ENCODE measurements at places on chromosomes 7 and 10.

DNA sequence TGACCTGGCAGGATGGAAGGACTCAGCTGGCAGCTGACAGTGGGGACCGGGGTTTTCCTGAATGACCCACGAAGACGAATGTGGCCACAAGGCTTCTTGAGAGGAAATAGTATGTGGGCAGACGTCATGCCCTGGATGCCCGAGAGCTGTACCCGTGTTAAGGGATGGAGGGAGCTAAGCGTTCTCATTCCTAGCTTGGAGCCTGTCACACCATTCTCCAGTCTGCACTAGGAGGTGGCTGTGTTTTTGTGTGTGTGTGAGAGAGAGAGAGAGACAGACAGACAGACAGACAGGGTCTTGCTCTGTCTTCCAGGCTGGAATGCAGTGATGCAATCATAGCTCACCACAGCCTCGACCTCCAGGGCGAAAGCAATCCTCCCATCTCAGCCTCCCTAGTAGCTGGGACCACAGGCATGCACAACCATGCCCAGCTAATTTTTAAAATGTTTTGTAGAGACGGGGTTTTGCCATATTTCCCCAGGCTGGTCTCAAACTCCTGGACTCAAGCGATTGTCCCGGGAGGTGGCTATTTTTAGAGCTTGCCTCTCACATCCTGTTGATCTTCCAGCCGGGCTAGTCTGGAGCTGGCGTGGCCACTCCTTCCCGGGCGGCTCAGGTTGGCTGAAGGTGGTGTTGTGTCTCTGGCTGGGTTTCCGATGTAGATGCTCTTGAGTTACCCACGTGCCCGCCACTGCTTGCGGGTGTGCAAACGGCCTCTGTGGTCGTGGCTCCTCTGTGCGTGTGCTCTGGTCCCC lies 2.1 kb downstream of the AMZ1 start:
- peak; percentile 96 for DNase-seq

GRCh38 chr10:117967149-117967650 lies 79.5 kb downstream of the RAB11FIP2 start:
- DNase-seq: no peak

- DNase-seq: no peak
Observed at GRCh38 chr10:2214092-2214491, 476.8 kb upstream of the ADARB2 start.

- peak; percentile 59 for DNase-seq
Observed at GRCh38 chr10:78952686-78953085, 116.1 kb upstream of the ZMIZ1 start.

DNA sequence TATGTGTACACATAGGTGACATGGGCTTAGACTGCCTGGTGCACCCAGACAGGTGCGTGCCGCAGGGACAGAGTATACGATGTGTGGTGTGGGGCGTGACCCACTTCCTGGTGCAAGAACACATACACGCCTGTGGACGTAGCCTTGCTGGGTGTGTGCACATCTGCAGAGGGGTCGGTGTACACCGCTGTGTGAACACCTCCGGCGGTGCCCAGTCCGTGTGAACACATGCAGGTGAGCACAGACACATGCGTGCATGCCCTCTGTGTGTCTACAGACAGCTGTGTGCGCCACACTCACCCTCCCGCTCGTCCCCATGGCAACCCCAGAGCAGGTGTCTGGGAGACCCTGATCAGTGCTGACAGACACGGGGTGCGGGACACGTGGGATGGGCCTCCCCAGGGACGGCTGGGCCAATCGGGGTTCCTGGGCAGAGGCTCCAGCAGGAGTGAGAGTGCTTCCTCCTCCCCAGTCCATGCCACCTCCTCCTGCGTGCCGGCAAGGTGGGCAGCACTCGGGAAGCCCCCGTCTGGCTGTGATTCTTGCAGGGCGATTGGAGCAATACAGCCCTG lies 23.4 kb downstream of the ELFN1 start:
- no peak for DNase-seq

DNA sequence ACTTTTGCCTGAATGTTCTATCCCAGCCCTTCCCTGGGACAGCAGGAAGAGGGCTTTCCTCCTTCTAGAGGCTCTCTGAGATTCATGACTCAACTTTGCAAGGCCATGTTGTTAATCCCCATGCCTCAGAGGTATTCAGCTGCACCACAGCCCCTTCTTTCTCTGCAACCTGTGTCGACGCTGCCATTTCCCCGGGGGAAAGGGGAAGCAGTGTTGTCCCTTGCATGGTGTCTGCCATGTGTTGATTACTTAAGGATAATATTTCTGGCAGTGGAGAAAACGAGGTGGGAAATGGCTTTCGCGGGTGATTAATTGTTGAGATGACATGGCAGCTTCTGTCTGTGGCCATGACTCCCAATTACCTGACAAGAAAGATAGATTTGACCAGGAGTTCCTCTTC lies 133.1 kb downstream of the SORCS3 start:
- no peak for DNase-seq

GRCh38 chr7:14449291-14449690 lies 453.3 kb downstream of the DGKB start:
- no peak for DNase-seq

DNA sequence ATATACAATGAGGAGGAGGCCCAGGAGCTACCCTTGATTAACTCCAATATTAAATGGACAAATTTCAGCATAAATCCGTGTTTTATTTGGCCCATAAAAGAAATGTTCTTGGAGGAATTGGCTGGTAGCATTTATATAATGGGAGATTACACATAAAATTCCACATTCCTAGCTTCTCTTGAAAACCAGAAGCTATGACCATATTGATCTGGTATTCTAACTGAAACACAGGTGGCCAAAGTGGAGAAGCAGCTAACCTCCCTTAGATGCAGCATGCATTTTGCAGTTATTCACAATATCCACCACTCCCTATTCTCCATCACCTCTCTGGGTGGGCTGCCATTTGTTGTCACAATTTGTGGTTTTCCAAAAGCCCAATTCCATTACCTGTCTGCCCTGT lies 148.8 kb upstream of the CACNA2D1 start:
- DNase-seq: no peak

GRCh38 chr7:917255-918117 lies 37.0 kb downstream of the ADAP1 start:
- DNase-seq: no peak

DNA sequence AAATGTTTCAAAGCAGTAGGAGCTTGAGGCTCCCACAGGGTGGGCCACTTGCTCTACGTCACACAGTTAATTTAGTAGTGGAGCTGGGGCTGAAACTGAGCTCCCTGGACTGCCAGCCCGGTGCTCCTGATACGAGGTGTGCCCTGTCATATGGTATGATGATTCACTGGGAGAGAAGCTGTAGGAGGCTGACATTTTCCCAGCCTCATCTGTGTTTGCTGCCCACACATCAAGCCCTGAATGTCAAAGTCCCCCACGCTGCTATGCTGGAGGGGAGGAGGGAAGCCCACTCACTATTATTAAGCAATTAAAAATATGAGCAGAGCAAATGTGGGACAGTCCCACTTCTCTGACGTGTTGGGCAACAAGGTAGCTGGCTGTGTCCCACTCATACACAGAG lies 81.2 kb upstream of the SORCS3 start:
- DNase-seq: no peak

- DNase-seq: no peak
Observed at GRCh38 chr10:116838143-116838725, 11.1 kb upstream of the ENO4 start.

DNA sequence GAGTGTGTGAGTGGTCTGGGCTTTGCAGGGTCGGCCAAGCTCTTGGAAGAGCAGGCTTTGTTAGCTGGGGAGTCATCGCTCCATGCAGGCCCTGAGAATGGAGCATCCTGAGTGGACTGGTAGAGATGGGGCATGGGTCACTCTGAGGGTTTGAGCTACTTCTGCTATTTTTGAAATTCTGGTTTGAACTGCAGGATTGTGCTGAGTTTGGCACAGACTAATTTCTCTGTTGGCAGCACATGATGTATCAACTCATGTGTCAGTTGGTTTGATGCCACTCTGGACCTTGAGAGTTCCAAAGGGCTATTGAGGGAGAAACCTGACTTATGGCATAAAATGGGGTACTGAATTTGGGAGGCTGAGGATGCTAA lies 56.3 kb downstream of the LRMDA start:
- no peak for DNase-seq

DNA sequence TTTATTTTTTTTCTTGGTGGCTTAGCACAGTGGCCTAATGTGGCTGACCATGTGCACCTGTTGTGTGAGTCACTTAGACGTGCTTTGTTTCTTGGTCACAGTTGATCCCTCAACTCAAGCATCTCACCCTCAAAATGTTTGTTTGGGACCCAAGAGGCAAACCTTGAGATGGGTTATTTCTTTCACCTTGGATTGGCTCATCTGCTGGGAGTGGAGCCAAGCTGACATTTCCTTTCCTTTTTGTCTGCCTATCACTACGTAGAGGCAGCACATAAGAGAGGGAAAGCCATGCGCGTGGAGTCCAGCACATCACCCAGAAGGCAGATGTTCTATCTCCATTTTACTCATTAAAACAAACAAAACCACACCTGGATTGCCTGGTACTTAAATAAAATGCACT lies 6.4 kb upstream of the PRKCQ start:
- DNase-seq: no peak

- DNase-seq: no peak
Observed at GRCh38 chr10:4074545-4075407, 289.8 kb upstream of the KLF6 start.

GRCh38 chr7:17939606-17940301 lies 540 bp downstream of the SNX13 start:
- peak; percentile 57 for DNase-seq

GRCh38 chr10:37860494-37861190 lies 3.2 kb upstream of the ZNF248 start:
- DNase-seq: peak; percentile 5

DNA sequence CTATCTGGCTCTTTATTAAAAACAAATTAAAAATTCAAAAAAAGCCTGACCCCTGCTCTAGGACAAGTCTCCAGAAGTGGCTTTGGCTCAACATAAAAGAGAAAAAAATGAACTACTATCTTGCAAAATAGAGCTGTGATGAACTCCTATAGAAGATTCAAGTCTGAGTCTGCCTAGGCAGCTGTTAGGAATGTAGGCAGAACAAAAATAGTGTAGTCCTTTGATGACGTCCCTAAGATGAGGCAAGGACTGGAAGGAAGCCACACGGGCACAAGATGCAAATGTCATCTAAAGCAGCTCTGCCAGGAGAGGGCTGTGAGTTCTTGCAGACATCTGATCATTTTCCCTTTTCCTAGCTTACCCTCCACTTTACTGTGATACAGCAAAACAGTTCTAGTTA lies 20.5 kb downstream of the ASNS start:
- no peak for DNase-seq

- DNase-seq: no peak
Observed at GRCh38 chr10:35933940-35934641, 292.0 kb upstream of the FZD8 start.

GRCh38 chr7:141497391-141497790 lies 53.8 kb upstream of the AGK start:
- no peak for DNase-seq

DNA sequence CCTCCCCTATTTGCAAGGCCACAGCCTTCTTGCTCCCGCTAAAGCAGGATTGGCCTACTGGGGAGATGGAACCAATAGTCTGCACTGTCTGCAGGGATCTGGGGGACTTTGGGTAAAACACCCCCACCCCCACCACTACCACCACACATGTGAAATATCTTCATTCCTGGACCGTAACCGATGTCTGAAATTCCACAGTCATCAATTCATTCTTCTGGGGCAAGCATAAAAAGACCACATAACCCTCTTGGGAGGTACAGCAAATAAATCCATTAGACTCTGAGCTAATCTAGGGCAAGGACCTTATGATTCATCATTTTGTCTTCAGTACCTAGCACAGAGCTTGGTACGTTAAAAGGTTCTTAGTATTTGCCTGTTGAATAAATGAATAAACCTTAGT lies 307.8 kb downstream of the GPAM start:
- DNase-seq: no peak

DNA sequence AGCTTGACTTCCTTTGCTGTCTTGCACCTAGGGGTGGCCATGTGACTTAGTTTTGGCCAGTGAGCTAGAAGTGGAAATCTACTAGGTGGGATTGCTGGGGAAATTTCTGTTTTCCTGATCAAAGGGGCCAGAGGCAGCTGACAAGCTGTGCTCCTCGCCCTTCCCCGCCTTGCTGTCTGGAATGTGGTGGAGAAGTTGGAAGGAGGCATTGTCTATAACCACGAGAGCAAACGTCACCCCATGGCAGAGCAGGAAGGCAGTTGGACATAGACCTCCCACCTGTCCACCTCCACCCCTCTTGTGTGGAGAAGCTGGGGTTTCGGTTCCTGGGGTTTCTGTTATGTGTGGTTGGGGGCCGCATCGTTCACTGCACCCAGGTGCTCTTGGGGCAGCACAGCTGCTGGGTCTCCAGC lies 7.3 kb downstream of the SFRP5 start:
- no peak for DNase-seq

GRCh38 chr7:139635526-139636302 lies 112.2 kb downstream of the CLEC2L start:
- no peak for DNase-seq

DNA sequence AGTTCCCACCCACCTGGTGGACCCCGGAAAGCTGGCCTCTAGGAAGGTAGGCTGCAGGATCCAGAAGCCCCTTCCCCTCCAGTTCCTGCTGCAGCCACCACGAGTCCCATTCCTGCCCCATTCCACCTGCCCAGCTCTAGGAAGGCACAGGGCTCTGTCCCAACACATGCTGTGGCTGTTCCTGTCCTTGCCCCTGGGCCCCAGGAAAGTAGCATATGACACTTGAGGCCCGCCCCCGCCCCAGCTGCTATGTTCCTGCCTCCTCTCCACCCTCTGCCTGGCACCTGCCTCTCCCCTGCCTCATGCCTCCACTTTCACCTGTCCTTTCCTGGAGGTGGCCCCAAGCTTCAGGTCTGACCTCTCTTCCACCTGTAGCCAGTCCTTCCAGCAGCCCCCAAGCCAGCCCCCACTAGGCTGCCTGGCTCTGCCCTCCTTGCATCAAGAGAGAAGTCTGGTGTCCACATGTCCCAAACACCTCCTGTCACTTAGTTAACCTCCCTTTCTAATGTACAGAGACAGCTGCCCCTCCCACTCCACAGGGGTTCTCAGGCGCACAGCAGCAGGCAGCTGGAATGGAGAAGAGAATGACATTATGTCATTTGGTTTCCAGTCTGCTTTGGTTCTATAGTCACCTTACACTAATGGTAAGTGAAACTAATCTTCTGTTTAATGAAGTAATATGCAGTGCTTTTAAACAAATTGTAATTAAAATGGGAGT lies 22.7 kb downstream of the YKT6 start:
- DNase-seq: no peak

- DNase-seq: no peak
Observed at GRCh38 chr10:77393821-77394501, 243.6 kb downstream of the KCNMA1 start.

- DNase-seq: no peak
Observed at GRCh38 chr7:79258826-79259225, 194.6 kb downstream of the MAGI2 start.

GRCh38 chr7:117010375-117011133 lies 57.3 kb downstream of the ST7 start:
- no peak for DNase-seq

GRCh38 chr7:135964791-135965190 lies 12.4 kb downstream of the MTPN start:
- DNase-seq: no peak

GRCh38 chr7:2041496-2042367 lies 191.0 kb downstream of the MAD1L1 start:
- DNase-seq: no peak

GRCh38 chr10:76242956-76243355 lies 811.5 kb downstream of the LRMDA start:
- DNase-seq: no peak

Data from H54 (cell line).